ENCODE measurements at places on chromosomes 4 and X.

- no peak for DNase-seq
Measured at GRCh38 chrX:84047339-84047738, 140.7 kb downstream of the RPS6KA6 start.

GRCh38 chr4:84480082-84480481 is 19.0 kb downstream of the NKX6-1 start:
- no peak for DNase-seq

DNA sequence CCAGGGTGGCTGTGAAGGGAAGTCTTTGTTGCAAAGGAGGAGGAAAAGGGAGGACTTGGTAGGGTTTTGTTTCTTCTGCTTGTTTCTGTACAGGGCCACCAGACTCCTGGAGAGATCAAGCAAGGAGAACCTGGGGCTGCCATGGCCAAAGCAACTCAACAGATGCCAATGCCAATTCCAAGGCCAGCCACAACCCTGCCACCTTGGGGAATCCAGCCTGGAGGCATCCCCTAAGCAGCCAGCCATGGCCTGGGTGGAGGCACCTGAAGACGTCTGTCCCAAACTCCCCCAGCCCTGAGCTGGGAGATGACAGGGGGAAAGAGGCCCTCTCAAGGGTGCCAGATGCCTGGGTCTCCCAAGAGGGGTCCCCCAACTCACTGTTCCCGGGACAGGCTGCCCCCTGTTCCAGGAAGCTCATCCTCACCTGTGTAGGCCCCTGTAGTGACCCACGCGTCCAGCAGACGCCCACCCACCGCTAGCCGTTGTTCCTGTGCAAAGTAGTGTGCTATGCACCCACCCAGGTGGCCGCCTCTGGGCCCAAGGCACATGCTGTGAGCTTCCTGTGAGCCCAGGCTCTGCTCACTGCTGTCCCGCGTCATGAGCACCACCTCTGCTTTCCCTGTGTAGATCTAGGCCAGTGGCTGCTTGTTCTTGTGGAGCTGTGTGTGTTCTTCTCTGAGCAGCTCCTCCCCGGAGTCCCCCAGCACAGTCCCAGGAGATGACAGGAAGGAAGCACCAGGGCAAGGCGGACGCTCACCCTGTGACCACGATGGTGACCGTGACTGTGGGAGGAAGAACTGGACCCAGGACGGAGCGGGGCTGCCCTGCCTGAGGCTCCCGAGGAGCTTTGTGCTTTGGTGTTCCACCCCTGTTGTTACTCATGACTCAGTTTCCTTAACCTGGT is 3.2 kb downstream of the PNMA3 start:
- DNase-seq, result no peak

DNA sequence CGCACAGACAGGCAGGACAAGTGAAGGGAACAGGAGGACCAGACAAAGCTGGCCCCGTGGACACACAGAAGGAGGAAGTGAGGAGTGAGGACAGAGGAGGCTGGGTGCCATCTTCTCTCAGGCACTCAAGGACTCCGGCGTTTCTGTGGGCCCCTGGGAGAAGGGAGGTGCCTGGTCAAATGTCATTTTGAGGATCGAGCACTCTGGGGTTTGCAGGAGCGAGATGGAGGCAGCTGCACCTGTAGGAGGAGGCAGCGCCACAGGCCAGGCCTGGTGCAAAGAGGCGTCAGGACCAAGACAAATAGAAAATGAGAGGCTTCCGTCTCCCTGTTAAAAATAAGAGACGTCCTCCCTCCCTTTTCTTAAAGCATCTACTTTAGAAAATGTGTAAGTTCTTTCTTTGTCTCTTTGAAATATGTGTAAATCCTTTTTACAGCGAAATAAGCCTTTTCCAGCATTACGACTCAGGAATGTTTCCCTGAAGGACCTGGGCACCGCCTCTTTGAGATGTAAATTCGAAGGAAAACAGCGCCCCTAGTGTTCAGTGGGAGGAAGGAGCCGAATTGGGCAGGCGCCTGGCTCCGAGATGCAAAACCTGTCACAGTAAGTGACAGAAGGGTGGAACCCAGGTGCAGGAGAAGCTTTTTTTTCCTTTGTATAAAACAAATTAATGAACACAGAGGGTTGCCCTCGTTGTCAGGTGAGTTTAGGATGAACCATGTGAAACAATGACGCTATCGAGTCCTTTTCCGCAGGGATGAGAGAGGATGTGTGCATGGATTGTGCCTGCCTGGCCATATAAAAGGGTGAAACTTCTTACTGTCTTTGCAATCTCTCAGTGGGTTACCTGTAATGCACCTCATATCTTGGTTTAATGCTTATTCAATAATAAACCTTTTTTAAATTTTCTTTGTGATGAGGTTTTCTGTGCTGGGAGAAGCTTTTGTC is 1.4 kb upstream of the C4orf50 start:
- peak; percentile 54 for DNase-seq

GRCh38 chr4:52036886-52037530 is 1.1 kb downstream of the SGCB start:
- no peak for DNase-seq

DNA sequence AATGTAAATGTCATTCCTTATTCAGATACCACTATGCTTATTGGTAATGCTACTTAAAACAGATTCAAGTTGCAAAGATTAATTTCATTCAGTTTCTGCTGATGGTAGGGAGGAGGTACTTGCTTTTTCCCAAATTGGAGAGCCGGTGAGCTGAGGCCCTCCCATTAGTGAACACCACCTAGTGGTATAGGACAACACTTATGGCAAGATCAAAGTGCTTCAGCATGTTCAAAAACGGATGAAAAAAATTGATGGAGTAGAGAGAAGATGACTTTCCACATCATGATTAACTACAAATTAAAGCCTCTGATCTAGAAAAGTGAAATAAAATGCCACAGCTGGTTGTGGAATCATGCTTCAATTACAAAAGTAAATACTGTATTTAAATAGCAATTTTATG is 112.9 kb downstream of the MBNL3 start:
- DNase-seq, result no peak

Measured in amniotic stem cell (primary cell).